Pulmonary artery endothelial cell (primary cell): ENCODE measurements at places on chromosomes 2 and 18. TPM values are rescaled to one million over a fixed set of nuclear protein-coding genes. Genes with fewer than 3 reads are reported as not detected.

Gene AGXT
- not detected in 2 replicates for total RNA-seq

Gene TUBB8B
- total RNA-seq: not detected in 2 replicates

Gene ANKRD30BL
- not detected in 2 replicates for total RNA-seq

Gene CHRND
- not detected in 2 replicates for total RNA-seq

Gene REG3G
- not detected in 2 replicates for total RNA-seq

Gene ITPRIPL1
- total RNA-seq: 1.3 and 5.4 TPM in 2 replicates

Gene HMSD
- 0.07 TPM in 1 of 2 replicates, not detected in the other for total RNA-seq

Gene RIOK3
- total RNA-seq: 50.1 and 58.6 TPM in 2 replicates

Gene ALKAL2
- not detected in 2 replicates for total RNA-seq

Gene UGT1A5
- total RNA-seq: not detected in 2 replicates

Gene ZSWIM2
- total RNA-seq: not detected in 2 replicates

DNA sequence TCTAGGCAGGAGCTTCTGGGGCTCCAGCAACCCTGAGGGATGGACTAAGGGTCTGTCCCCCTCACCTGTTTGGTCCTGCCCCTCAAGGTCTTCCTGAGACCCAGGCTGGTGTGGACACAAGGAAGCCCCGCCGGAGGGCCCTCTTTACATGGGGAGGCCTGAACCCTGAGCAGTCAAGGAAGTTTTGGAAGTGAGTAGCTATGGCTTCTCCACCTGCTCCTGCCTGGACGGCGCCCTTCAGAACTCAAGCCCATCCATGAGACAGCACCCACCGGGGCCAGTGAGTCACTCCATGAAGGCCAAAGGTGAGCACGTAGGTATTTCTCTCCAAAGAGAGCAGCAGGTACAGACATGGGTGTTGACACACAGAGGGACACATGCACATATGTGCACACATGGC, 98.2 kb upstream of the CTDP1 start:
- no peak for DNase-seq

DNA sequence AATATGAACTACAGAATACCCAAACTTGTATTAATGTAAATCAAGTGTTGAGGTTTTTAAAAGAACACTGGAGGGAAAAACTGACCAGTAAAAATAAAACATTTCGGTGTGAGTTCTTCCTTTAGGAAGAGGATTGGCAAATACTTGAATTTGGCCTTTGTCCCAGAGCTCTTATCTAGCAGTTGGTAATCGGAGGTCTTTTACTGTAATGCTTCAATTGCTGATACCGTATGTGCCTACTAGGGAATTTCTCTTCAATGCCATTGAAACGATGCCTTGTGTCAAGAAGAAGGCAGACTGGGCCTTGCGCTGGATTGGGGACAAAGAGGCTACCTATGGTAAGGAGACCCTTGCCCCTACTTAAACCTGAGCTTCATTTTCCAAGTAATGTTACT, 4.1 kb downstream of the RRM2 start:
- no peak for DNase-seq

DNA sequence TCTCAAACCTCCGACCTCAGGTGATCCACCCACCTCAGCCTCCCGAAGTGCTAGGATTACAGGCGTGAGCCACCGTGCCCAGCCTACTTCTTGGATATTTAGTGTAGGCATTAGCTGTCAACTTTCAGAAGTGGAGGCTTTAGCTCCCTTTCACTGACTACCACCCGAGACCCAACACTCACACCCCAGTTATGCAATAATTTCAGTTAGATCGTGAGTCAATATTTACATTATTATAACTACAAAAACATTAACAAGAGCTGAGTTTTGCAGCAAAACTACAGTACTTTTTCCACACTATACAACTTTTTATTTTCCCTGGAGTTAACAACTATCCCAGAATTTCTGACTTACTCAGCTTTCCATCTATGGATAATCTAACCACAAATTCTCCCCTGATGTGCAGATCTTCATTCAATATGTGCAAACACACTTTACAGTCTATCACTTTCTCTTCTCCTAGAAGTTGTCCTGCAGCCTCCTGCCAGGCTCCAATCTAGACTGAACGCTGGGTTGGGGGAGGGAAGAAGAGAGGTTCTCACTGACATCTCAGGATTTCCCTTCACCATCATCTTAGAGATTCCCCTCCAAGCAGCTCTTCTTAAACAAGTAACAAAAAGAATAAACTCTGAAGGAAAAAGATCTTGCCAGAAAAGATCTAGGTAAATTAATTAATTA, 10.1 kb downstream of the TBC1D8 start:
- DNase-seq: no peak

DNA sequence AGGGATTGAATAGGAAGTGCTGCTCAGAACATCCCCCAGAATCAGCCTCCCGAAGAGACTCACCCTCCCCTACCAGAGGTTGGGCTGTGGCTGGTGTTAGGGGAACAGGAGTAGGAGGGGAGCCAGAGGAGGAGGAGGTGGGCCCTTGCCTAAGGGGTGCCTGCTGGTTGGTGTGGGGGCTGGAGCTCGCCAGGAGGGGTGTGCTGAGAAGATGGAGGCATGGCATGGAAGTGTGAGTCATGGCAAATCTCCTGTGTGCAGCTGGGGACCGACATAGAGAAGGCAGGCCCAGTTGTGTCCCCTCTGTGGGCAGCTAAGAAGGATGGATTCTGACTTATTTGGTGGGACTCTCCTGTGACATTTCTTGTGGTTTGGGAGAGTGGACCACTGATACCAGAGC, 73.7 kb downstream of the DGKD start:
- no peak for DNase-seq

DNA sequence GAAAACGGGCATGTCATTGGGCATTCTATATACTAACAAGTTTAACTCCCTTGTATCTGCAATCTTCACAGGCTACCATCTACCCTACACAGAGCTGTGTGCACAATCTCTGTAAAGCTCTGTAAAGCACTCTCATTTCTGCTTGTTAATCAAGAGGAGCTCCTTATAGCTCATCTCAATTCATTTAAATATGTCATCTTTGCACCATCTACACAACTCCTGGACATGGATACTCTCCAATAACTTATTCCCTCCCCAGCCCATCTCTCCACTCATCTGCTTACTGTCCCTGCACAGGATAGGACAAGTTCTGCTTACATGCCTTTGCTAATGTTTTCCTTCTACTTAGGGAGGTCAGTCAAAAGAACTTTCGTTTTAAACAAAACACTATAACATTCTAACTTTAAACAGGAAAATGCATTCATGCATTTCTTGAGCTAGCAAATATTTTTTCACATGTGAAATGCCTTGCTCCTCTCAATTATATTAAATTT, 61.4 kb downstream of the DPP4 start:
- no peak for DNase-seq

GRCh38 chr2:58762176-58762781, 521.2 kb upstream of the FANCL start:
- no peak for DNase-seq

DNA sequence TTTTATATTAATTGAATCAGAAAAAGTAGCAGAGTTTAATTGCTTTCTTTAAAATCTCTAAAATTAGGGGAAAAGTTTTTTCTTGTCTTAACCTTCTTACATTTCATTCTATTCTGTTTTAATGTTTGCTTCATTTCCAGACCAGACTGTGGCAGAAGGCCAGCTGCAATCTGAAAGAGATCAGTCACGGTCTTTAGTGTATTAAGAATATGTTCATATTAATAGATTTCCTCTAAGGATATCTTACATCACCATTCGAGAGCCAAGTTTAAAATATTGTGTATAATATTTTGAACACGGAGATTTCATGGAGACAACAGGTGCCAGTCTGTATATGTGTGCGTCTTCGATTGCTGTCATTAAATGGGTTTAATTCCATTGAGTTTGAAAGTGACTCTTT, 230.9 kb upstream of the ZSWIM2 start:
- DNase-seq: no peak

- DNase-seq: no peak
These were observed 167.5 kb upstream of the ZFP36L2 start for GRCh38 chr2:43393918-43394317.

DNA sequence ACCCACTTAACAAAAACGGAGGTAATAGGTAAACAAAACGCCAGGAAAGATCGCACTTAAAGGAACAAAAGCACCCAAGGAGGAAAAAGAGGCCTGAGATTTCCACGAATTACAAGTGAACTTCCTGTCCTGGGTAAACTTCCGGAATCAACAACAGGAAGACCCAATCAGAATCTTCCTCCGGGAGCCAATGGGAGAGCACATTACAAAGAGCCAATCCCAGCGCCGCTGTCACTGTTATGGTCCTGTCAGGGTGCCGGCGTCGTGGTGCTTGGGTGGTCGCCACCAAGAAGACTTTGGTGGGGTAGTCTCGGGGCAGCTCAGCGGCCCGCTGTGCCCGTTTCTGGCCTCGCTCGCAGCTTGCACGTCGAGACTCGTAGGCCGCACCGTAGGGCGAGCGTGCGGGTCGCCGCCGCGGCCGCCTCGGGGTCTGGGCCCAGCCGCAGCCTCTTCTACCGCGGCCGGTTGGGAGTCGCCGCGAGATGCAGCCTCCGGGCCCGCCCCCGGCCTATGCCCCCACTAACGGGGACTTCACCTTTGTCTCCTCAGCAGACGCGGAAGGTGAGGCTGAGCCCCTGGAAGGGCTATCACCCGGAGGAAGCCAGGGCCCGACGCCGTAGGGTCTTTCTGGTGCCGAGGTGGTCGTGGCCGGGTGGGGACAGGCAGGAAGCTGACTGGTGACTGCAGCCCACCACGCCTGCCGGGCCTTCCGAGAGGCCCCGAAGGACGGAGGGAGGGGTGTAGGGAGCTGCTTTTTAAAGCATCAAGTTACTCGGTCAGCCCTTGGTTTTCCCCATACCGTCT, at the start of gene YIPF4:
Gene YIPF4, plus strand, starts transcription at position 231 of the 804 bp plus-strand sequence. Its CDS starts 252 bp downstream, at position 483.
- peak; percentile 78 for DNase-seq

- DNase-seq: no peak
These were observed 35.6 kb downstream of the EHBP1 start for GRCh38 chr2:62741127-62741526.

GRCh38 chr2:218014706-218015585, 12.2 kb upstream of the TNS1 start:
- DNase-seq: no peak

GRCh38 chr2:207051385-207051965, 112.2 kb downstream of the CPO start:
- DNase-seq: no peak

- DNase-seq: no peak
These were observed 633 bp downstream of the NABP1 start for GRCh38 chr2:191678437-191679100.

- no peak for DNase-seq
These were observed 228.3 kb downstream of the RNF152 start for GRCh38 chr18:61664419-61665084.

DNA sequence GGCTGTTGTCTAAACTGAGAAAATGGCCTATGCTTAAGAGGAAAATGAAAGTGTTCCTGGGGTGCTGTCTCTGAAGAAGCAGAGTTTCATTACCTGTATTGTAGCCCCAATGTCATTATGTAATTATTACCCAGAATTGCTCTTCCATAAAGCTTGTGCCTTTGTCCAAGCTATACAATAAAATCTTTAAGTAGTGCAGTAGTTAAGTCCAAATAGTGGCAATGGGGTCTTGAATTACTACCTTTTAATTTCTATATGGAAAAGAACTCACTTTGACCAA, 13.8 kb upstream of the ALLC start:
- DNase-seq: no peak

DNA sequence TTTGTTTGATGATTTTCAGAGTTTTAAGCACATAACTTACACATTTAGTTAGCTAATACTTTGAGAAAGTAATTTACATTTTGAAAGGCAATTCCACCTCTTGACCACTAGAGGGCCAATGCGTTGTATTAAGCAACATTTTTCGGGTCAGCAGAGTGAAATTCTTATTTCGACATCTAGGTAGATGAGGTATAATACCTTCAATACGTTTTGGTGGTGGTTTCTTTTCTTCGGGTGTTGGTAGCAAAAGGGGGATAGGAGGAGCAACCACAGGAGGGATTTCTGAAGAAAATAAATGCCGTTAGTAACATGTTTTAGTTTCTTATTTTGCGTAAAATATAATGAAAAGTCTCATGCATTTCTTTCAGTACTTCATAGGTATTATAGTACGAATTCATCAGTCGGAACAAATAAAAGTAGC, 106.3 kb downstream of the TTN start:
- DNase-seq: no peak

GRCh38 chr2:149360106-149360505, 29.7 kb downstream of the LYPD6 start:
- no peak for DNase-seq

GRCh38 chr18:47427072-47427471, 175.6 kb upstream of the SKOR2 start:
- DNase-seq: no peak

DNA sequence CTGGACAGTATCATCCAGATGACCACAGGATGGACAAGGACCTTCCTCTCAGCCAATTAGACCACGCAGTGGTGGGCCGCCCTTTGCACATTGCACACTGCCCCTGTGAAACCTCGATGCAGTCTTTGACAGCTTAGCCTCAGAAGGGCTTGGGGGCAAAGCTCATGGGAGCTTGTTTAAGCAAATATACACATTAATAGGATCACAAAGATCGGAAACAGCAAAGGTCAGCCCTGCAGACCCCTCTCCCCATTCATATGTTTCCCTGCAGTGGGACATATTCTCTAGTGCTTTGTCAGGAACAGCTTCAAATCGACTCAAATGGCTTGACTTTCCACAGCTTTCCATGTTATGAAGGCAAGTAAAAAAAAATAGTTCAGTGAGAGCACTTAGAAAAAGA, 189.6 kb upstream of the LYPD1 start:
- DNase-seq: no peak

DNA sequence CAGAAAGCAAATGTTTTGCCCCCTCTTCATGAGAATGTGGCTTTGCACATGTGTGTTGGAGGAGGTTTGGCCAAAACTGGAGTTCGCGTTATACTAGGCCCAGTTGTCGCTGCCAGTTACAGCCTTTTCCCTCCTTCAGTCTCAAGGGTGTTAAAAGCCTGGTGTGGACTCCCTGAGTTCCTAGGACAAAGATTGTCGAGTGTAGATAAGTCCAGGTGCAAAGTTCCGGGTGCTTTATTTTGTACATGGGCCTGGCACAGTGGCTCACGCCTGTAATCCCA, 542 bp upstream of the RNF103 start:
- DNase-seq: no peak

DNA sequence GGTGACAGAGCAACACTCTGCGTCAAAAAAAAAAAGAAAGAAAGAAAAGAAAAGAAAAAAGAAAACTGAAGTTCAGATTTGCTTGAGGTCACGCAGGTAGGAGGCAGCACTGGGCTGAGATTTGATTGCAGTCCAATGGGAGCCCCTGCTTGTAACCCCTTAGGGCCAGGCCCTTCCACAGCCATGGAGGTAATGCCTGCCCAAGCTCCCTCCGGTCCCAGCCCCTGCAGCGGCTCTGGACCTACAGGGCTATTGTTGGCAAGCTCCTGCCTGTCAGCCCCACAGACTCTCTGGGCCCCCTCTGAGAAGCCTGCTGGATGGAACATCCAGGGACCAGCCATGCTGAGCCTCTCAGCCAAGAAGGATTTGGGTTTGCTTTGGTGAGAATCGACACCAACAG, 12.2 kb downstream of the ZFP36L2 start:
- DNase-seq: no peak

- DNase-seq: no peak
These were observed 2.1 kb upstream of the HSBP1L1 start for GRCh38 chr18:79962311-79962710.

DNA sequence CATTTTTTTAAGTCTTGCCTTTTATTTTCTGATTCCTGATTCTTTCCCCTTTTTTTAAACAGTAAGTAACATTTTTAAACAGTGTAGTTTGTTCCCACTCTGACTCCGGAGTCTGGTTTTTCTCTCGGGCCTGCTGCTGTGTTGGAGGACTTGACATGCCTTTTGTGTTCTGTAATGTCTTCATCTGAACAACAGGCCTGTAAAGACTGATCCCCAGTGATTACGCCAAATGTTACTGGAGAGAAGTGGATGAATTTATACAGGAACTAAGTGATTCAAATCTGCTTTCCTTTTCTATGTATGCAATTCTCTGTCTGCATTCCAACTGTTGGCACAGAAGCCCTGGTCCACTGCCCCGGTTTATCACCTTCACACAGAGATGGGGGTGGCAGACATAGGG, 54.3 kb upstream of the RMDN2 start:
- DNase-seq: peak; percentile 46
